ENCODE measurements at places on chromosomes 2 and 18. TPM values are rescaled to one million over a fixed set of nuclear protein-coding genes. Genes with fewer than 3 reads are reported as not detected.

GRP gene
- not detected for total RNA-seq

RBM44 gene
- 0.03 TPM for total RNA-seq

C2orf15 gene
- 0.95 TPM for total RNA-seq

DNA sequence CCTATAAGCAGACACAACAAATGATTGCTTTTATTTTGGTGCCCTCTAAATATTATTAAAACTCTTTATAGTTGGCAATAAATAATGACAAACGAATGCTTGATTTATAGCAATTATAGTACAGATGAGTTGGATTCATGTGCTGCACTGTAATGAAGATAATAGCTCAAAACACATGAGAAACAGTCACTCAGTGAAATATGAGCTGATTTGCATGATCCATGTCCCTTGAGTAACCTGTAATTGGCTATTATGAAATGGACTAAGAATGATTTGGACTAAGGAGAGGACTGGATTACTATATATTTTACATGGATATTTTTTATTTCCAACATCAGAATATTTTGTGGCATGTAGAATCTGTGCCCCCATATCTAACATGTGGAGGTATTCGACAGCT, 365.6 kb upstream of the UBE2E3 start:
- no peak for DNase-seq

DNA sequence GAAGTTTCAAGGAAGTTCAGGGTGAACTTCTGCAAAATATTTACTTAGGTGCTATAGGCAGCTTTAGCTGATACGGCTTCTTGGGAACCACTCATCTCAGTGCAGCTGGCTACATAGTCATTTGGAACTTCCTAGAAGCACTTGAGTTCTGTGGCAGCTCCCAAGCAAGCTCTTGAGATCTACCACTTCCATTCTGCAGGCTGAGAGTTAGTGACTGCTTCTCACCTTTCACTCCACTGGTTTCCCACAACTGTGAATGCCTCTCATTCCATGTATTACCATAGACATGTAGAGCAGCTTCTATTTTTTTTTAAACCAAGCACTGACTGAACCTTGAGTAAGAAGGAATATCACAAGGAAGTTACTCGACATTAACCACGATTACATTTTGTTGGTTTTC, 994.1 kb upstream of the ACVR2A start:
- DNase-seq = no peak

DNA sequence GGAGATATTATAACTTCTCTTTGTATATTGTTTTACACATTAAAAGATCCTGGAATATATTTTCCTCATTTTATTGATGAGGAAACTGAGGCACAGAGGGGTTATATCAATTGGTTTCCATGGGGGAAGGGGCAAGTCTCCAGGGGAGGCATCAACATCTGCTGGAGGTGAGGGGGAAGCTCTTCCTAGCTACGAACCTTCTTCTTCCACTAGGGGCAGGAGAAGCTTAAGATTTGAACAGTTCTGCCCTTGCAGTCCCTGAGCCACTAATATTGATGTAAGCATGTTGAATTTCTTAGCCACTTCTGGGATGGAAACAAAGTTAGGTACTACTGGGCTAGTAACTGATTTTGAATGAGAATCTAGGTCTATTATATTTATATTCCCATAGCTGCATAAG, 140.1 kb upstream of the AQP4 start:
- DNase-seq = no peak

- no peak for DNase-seq
Measured at GRCh38 chr2:120404274-120404673, 58.3 kb downstream of the INHBB start.

Measured in Caki2 (cell line).